ENCODE measurements at places on chromosomes 2 and 18. TPM values are rescaled to one million over a fixed set of nuclear protein-coding genes. Genes with fewer than 3 reads are reported as not detected.

The MDH1B gene
- 0.09 TPM for total RNA-seq

The CBLN2 gene
- total RNA-seq = not detected

The KCNF1 gene
- total RNA-seq = not detected

The CD8A gene
- total RNA-seq = 3.2 TPM

The ATP6V1B1 gene
- total RNA-seq = not detected

The CYTIP gene
- 203 TPM for total RNA-seq

The ACKR3 gene
- total RNA-seq = 4.9 TPM

The SPDYA gene
- total RNA-seq = 1.3 TPM

The AOX1 gene
- not detected for total RNA-seq

The ZEB2 gene
- 12.2 TPM for total RNA-seq

The RNF144A gene
- 36.4 TPM for total RNA-seq

The SLC23A3 gene
- total RNA-seq = 2.1 TPM

The GAD1 gene
- total RNA-seq = 8.0 TPM

The STAM2 gene
- total RNA-seq = 17.9 TPM

The DNAJC5G gene
- total RNA-seq = not detected

The REEP1 gene
- total RNA-seq = 0.45 TPM

The TSPYL6 gene
- total RNA-seq = not detected

The IL1R1 gene
- 0.11 TPM for total RNA-seq

The ACMSD gene
- not detected for total RNA-seq

All from T-helper 2 cell treated with Interferon-gamma antibody and Interleukin-4, amounts not matched to agents 100 ng/mL and 5 ng/mL, for 36 hours (primary cell).